GM12891 (cell line): ENCODE measurements at places on chromosomes 2 and 18.

- DNase-seq, result no peak
Observed at GRCh38 chr2:155645791-155646190, 686.7 kb downstream of the NR4A2 start.

- DNase-seq, result no peak
Observed at GRCh38 chr18:51614033-51614432, 416.6 kb upstream of the MEX3C start.

- DNase-seq, result no peak
Observed at GRCh38 chr2:165776013-165776412, 18.0 kb downstream of the GALNT3 start.

DNA sequence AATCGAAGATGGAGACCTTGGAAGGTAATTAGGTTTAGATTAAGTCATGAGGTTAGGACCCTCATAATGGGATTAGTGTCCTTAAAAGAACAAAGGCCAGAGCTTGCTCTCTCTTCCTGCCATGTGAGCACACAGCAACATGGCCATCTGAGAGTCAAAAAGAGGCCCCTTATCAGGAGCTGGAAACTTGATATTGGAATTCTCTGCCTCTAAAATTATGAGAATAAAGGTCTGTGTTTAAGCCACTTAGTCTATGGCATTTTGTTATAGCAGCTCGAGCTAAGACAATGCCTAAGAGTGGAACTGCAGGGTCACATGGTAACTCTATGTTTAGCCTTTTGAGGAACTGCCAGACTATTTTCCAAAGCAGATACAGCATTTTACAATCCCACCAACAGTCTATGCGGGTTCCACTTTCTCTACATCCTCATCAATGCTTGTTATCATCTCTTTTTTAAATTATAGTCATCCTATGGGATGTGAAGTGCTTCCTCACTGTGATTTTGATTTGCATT is 42.4 kb downstream of the THADA start:
- no peak for DNase-seq

- no peak for DNase-seq
Observed at GRCh38 chr18:58234359-58234741, 190.3 kb downstream of the NEDD4L start.

DNA sequence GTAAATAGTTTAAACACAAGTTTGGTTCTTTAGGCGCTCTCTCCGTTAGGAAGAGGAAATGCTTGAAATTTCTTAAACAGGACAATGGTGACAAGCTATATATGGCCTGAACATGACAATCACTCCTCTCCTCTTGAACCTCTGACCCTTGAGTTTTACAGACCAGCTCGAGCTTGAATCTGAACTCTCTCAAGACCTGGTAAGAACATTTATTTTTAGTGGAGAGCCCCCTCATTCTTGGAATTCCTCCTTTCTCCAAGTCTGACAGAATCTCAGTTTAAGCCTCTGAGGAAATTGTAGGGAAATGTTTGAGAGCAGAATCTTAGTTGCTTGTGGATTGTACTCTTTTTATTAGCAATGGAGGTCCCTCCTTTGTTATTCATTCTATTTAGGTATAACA is 1293.6 kb upstream of the ZEB2 start:
- DNase-seq, result no peak

DNA sequence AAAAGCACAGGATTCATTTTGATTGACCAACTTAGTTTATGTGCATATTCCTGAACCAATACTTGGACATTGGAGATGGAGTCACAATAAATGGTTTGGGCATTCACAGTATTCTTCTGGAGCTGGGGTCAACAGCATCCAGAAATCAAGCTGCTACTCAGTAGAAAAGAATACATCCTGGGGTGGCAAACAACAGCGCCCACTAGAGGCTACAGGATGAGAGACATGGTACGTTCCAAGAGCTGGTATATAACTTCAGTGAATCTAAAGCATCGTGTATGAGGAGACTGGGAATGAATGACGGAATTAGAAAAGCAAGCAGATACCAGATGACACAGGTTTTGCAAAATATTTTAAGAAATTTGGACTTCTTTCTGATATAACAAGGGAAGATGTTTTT is 142.9 kb upstream of the FIGN start:
- DNase-seq, result peak; percentile 2

DNA sequence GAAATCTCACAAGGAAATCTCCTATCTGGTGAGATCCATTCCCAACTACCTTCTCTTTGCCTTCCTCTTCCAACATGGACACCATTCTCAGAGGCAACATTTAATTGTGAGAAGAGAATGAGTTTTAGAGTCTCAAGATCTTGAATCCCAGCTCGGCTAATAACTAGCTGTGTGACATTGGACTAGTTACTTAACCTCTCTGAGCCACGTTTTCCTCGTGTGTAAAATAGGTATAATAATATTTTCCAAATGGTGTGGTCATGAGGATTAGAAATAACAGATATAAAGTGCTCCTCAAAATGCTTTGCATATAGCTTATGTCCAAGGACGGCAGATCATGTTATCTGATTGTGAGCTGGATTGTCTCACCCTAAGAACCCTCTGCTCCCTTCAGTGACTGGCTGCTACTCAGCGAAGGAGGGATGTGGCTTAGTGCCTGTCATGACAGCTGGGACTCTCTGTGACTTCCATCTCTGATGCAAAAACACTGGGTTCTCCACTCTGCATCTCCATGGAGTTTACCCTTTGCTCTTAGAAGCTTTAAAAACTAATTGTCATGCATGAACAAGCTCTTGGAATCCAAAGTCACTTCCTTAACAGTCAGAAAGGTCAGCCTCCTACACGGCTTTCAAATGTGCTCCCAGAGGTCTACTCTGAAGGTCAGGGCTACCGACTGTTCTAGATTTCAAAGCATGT is 38.4 kb upstream of the MRPL19 start:
- no peak for DNase-seq

DNA sequence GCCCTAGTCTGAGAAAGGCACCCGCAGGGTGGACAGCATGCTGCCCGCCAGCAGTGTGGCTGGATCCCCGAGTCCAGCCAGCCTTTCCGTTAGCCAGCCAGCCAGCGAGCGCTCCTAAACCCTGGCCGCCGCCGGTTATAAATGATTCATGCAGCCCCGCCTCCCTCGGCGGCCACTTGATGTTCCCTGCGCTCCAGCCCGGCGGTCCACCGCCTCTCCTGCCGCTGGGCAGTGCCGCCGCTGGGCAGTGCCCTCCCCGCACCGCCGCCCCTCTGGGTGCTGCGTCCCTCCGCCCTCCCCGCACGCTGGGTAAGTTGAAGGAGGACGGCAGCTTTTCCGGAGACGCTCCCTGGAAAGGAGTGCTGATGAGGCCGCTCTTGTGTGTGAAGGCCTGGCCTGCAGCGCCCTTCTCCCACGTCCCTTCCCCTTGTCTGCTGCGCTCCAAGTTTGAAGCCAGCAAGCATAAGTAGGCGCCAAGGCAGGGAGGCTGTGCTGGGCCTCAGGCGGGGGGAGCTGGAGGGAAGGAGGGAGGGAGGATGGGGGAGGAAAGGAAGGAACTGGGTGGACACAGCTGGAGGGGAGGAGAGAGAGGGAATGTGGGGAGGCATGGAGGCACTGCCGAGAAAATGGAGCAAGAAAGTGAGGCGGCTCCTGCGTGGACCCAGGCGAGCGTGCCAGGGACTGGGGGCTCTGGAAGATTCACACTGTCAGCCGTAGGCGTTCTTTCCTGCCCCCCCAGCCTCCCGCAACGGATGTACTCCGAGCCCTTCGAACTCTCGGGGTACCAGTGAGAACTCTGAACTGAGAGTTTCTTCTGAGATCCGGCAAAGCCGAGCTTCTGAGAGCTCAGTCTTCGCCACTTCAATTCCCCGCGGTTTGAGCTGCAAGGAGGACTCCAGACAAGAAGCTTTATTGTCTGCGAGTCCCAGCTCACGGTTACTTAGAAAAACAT is 131.9 kb downstream of the GLI2 start:
- DNase-seq, result no peak

DNA sequence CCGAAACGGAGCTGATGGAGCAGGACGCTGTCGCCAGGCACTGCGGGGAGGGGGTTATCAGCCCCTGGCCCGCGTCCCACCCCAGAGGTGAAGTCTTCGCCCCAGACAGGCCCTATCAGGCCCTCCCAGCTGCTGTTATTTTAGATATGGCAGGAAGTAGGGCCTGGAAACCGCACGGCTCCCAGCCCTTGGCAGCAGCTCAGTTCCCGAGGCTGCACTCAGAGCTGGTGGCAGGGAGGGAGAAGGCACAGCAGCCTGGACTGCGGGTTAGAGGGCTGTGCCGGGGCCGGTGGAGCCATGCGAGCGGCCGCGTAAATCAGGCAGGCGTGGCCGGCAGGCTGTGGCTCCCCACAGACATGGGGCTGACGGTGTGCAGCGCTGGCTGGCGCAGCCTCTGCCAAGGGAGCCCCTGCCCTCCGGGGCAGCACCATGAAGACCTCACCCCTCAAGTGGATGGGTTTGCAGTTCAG is 111.4 kb downstream of the NFATC1 start:
- DNase-seq, result no peak

DNA sequence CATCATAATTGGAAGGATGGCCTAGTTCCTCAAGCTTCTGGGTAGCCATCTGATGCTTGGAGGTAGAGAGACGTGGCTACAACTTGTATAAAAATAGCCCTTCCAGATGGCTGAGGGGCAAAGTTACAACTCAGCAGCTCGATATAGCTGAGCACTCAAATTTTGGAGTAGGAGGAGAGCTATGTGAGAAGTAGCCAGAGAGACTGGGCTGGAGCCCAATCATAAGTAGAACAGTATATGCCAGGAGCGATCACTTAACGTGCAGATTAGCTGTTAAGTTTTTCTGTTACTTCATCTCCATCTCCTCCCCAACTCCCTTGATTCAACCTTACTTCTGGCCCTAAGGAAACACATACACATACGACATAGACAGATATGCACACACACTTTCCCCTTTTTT is 28.8 kb downstream of the CNRIP1 start:
- no peak for DNase-seq

- DNase-seq, result no peak
Observed at GRCh38 chr2:23836971-23837565, 89.9 kb downstream of the ATAD2B start.

GRCh38 chr2:62467100-62467474 is 38.9 kb downstream of the TMEM17 start:
- DNase-seq, result no peak

GRCh38 chr2:73175663-73176204 is 26.6 kb upstream of the NOTO start:
- DNase-seq, result no peak

GRCh38 chr2:199977984-199978415 is 22.6 kb downstream of the MAIP1 start:
- no peak for DNase-seq

- no peak for DNase-seq
Observed at GRCh38 chr18:35875566-35875965, 96.9 kb upstream of the RMP24 start.

GRCh38 chr2:70948337-70949003 is 12.8 kb downstream of the ATP6V1B1 start:
- peak; percentile 66 for DNase-seq

DNA sequence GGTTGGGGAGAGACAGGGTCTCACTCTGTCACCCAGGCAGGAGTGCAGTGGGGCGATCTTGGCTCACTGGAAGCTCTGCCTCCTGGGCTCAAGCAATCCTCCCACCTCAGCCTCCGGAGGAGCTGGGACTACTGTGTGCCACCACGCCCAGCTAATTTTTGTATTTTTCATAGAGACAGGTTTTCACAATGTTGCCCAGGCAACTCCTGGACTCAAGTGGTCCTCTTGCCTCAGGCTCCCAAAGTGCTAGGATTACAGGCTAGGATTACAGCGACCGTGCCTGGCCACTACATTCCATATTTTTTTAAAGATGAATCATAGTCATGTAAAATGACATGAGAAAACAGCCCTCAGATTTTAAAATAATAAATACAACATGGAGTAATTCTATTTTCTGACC is 32.3 kb downstream of the CWC22 start:
- DNase-seq, result no peak

DNA sequence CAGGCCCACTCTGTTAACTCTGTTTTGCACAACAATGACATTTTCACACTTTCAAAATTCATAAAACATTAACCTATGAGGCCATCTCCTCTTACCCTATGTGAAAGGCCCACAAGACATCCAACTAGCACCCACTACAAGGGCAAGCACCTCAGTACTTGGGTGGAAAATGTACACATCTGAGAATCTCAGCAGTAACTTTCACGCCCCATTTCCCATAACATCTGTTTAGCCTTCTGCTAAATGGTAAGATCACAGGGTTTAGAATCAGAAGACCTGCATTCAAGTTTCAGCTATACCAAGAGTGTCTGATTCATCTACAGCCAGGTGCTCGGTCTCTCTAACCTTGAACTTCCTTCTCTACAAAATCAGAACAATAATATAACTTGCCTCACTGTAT is 89.2 kb downstream of the SP100 start:
- no peak for DNase-seq

GRCh38 chr2:158513841-158514240 is 57.1 kb downstream of the PKP4 start:
- no peak for DNase-seq

DNA sequence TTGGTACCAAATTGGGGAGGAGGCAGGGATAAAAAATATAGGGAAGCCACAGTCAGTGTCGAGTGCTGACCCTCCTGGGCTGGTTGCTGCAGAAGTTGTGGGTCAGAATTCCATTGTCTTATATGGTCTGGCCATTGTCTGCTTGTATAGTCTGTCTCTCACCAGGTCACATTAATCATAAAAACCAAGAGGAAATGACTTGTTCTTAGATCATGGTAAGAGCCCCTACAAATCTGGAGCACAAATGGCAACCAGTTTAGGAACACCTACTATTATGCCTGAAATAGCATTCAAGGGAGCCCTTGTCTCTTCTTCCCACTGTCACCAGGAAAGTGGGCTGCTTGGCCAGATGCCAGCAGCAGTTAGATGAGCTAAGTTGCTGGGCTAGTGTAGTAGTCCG is 119.7 kb upstream of the RMP24 start:
- no peak for DNase-seq

GRCh38 chr2:33275689-33276444 is 200.6 kb upstream of the RASGRP3 start:
- DNase-seq, result no peak

- DNase-seq, result no peak
Observed at GRCh38 chr2:63861220-63861822, 19.6 kb downstream of the UGP2 start.

DNA sequence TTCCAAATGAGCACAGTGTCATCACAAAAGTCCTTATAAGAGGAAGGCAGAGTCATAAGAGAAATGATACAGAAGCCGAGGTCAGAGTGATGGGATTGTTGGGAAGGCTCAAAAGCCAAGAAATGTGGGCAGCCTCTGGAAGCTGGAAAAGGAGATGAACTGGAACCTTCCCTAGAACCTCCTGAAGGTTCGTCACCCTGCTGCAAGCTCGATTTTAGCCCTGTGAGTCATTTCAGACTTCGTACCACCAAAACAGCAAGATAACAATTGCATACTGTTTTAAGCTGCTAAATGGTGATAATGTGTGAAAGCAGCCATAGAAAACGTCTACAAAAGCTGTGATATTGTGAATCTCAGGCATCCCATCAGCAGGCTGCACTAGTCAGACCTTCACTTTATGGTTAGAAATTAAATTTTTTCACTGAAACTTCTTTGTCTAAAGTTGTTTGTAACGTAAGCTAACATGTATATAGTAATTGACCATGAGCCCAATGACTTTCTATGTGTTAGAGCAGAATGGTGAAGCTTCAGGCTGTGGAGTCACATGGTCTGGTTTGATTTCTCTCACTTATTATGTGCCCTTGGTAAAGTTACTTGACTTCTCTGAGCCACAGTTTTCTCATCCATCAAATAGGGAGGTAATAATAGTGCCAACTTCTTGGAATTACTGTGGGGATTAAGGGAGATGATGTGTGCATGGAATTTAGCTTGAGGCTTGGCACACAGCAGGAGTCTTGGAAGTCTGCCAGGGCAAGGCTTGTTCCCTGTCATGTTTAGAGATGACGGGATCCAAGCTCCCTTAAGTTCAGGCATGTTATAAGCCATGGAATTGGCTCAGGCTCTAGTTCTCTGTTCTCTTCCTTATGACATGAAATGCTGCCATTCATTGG is 132.0 kb upstream of the CCDC195 start:
- DNase-seq, result no peak
